ENCODE measurements at places on chromosomes 1 and 21. TPM values are rescaled to one million over a fixed set of nuclear protein-coding genes. Genes with fewer than 3 reads are reported as not detected.

DNA sequence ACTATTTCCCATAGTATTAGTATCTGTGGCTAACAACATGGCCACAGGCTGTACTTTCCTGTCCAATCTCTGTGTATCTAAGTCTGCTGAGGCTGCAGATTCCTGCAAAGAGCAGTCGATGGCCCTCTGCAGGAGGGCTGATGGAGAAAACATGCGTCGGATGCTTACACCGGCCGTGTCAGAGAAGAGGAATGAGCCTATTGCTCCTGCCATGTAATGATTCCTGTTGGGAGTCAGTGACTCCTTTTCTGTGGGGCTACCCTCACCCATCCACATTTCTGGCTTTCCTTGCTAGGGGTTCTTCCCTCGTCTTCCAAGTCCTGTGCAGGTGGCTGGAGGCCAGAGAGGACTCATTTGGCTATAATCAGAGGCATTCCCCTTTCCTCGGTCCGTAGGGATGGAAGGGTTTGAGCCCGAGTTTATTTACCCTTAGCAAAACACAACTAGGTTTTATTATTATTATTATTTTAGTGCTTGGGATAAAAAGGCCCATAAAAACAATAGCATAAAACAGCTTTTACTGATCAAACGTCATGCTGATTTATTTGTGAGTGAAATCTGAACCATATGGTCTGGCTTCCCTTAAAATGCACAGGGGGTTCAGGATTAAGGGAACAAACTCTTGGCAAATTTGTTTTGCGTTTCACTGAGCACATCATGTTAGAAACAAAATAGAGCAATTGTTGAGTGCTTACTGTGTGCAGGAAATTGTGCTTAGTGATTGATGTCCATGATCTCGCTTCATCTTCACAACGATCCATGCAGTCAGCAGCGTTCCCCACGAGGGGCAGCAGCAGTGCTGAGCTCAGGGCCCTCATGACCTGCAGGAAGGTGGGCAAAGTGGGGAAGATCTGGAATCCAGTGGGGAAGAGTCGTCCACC is 70.8 kb downstream of the KIF26B start:
- peak; percentile 40 for DNase-seq

DNA sequence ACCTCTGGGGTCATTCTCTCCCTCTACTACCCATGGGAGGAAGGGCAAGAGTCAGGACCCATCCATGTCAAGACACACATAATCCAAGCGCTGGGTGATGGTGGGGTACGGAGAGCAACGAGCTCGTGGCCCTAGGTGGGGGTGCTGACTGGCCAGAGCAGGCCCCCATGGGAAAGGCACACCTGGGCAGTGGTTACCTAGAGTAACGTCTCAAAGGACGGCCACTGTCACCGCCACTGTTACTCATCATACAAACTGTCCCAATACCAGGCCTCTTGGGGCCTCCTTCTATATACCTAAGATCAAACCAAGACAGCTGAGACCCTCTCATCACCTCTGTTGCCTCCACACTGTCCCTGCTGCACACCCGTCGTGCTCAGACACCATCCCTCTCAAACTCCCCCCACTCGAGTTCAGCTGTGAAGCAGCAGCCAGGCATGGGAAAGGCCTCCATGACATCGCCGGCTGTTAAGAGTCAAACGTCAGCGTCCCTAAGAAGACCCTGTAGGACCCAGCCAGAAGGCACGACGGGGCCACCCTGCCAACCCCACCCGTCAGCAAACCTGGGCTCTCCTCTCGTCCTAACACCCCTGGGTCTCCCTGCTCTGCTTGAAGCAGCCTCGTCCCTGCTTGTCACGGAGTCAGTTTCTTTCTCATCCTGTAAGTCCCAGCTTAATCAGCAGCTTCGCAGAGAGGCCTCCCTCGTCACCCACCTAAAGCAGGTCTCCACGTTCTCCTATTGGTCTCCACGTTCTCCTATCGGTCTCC is 15.3 kb downstream of the NPHP4 start:
- no peak for DNase-seq

Gene IVL
- not detected for total RNA-seq

Gene ADSS2
- 59.4 TPM for total RNA-seq

Gene SH2D1B
- not detected for total RNA-seq

DNA sequence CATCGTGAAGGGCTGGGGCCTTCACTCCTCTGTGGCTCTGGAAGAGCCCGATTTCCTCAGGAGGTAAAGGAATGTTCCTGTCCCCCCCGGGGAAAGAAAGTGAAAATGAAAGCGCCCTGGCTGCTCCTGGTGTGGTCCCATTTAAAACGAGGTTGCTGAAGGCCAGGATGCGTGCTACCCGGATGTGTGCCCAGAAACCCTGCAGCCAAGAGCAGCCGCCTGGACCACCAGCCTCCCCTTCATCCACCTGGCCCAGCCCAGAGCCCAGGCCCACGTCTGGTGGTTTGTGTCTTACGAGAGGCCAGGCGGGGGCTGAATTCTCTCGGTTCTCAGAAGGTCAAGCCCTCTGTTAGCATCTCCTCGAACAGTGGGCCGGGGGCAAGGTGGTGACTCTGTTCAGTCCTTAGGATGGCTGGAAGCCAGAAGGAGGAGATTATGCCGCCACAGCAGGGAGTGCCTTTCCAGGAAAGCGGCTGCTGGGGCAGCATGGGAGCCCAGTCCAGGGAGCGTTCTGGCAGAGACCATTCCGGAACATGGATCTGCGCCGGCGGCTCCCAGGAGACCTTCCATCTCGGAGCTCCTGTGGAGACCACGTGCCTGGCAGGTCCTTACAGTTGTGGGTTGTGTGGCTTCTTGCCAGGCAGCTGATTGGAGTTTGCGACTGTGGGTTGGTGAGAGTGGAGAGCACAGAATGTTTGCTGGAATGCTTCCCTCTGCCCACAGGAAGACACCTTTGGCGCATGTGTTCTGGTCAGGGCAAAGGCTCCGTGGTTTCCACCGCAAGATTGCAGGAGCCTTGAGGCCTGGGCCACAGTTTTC is 1.4 kb downstream of the GUK1 start:
- DNase-seq: peak; percentile 24

Gene OR2M3
- total RNA-seq: not detected

Gene PDIK1L
- total RNA-seq: 5.7 TPM

- DNase-seq: no peak
Observed at GRCh38 chr1:155207806-155208540, at the start of gene THBS3. TSS of gene THBS3 (minus strand) at chr1:155207897. CDS start at chr1:155207876, 21 bp downstream.

- DNase-seq: no peak
Observed at GRCh38 chr1:247077876-247078257, 744 bp downstream of the ZNF670 start.

Gene SLAMF9
- total RNA-seq: 17.9 TPM

Gene HPCA
- not detected for total RNA-seq

Gene ADGRL4
- total RNA-seq: not detected

Gene RPS6KA1
- total RNA-seq: 19.3 TPM

GRCh38 chr1:196377811-196378210 is 230.4 kb downstream of the KCNT2 start:
- DNase-seq: no peak

DNA sequence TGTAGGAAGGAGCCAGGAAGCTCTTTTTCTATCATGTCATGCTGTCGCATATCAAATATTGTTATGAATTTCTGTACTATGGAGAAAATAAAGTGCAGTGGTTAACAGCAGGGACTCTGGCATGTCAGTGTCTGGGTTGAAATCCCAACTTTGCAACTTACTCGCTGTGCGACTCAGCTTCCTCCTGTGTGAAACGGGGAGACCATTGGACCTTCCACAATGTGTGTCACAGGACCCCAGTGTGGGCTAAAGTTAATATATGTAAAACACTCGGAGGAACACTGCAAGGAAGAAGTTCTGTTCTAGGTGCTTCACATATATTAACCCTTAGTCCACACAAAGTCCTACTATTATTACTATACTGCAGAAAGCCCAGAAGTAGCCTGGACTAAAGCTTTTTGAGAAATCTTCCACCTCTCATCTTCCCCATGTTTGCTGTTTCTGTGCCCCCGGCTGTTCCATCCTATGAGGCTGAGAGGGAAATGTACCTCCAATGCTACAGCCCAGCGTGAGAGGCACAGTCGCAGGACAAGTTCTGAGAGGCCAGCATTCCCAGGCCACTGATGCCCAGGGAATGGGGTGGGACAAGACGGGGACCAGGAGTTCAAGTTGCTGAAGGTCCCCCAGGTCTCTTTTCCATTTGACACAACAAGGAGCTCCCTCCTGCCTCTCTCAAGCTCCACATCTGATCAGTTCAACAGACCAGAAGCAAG is 1.9 kb downstream of the CHIT1 start:
- DNase-seq: no peak
